ENCODE measurements at places on chromosomes 7 and 10.
A peak's percentile ranks its signal among the peaks of the same experiment; 100 is the strongest.

GRCh38 chr10:46220187-46220586 is 66.6 kb upstream of the ANTXRL start:
- DNase-seq = no peak

- no peak for DNase-seq
These were observed 54.5 kb upstream of the PFKFB3 start for GRCh38 chr10:6148251-6148701.

GRCh38 chr7:43642897-43643630 is 60.2 kb downstream of the STK17A start:
- DNase-seq = no peak

- DNase-seq = peak; percentile 39
These were observed 73.1 kb downstream of the LANCL2 start for GRCh38 chr7:55438085-55438756.

- no peak for DNase-seq
These were observed 121.6 kb downstream of the ALOX5 start for GRCh38 chr10:45495438-45496152.

DNA sequence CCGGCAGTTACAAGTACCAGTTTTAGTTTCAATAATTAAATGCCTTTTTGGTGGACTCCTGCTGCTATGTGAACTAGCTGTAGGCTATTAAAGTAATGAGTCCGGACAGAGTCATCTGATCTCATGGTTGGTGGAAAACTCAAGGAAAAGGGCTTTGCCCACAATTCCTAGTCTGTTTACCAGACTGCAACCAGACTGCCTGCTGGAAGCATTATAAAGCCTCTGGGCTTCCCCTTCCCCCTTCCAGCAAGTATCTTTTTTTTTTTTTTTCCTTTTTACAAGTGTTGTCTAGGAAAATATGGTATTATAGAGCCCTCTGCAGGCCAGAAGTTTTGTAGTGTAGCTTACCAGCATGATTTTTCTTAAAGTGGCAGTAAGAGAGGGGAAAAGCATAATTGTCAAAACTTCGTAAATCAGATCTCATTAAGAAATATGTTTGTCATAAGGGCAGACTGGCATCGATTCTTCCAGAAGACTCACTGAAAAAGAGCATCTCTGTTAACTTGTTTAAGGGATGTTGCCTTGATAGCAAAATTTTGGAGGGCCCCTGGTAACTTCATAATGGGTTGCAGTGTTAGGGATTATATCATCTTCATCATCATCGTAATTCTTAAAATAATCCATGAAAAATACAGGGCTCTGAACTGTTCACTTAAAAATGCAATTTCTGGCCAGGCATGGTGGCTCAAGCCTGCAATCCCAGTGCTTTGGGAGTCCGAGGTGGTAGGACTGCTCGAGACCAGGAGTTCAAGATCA is 181.3 kb downstream of the TAX1BP1 start:
- DNase-seq = peak; percentile 60

Measured in NCI-H2081 treated with DMSO at 0.1 percent for 48 hours (cell line).